ENCODE measurements at places on chromosomes 1 and 21.

- no peak for DNase-seq
Observed at GRCh38 chr1:191025896-191026642, 548.4 kb upstream of the BRINP3 start.

DNA sequence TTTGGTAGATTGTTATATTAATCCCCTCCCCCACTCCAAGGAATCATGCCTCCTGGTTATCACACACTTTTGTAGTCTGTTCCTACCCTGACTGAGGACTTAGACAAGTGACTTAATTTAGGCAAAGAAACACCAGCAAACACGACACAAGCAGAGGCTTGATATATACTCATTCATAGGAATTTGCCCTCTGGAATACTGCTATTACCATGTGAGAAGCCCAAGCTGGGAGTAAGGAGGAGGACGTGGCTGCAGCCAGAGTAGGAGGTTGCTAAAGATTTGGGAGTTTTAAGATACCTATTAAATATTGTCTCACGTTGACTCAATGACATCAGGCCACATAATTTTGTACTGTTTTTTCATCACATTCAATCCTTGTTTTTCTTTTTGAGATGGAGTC, 100.2 kb downstream of the LRRC53 start:
- no peak for DNase-seq

GRCh38 chr1:210340841-210341240, 12.1 kb downstream of the HHAT start:
- DNase-seq = no peak

GRCh38 chr1:200150721-200151120, 123.2 kb downstream of the NR5A2 start:
- no peak for DNase-seq

DNA sequence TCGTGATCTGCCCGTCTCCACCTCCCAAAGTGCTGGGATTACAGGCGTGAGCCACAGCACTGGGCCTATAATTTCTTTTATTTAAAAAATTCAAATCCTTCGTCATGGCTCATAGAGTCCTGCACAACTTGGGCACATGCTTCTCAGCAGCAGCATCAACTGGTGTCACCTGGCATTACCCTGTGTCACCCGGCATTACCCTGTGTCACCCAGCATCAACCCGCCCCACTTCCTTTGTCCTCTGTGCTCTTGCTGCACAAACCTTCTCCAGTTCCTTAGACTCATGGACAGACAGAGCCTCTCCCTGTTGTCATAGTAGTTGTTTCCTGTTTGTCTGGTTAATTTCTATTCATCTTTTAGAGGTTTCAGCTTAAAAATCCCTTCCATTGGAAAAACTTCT, 121.2 kb upstream of the SERBP1 start:
- no peak for DNase-seq

GRCh38 chr1:119160409-119160808, 20.0 kb upstream of the WARS2 start:
- no peak for DNase-seq

- no peak for DNase-seq
Observed at GRCh38 chr1:205449254-205449749, 6.5 kb downstream of the BLACAT1 start.

GRCh38 chr1:248621770-248622169, 13.1 kb downstream of the OR2T11 start:
- DNase-seq = no peak

GRCh38 chr1:214103778-214104177, 116.0 kb downstream of the PROX1 start:
- DNase-seq = no peak

DNA sequence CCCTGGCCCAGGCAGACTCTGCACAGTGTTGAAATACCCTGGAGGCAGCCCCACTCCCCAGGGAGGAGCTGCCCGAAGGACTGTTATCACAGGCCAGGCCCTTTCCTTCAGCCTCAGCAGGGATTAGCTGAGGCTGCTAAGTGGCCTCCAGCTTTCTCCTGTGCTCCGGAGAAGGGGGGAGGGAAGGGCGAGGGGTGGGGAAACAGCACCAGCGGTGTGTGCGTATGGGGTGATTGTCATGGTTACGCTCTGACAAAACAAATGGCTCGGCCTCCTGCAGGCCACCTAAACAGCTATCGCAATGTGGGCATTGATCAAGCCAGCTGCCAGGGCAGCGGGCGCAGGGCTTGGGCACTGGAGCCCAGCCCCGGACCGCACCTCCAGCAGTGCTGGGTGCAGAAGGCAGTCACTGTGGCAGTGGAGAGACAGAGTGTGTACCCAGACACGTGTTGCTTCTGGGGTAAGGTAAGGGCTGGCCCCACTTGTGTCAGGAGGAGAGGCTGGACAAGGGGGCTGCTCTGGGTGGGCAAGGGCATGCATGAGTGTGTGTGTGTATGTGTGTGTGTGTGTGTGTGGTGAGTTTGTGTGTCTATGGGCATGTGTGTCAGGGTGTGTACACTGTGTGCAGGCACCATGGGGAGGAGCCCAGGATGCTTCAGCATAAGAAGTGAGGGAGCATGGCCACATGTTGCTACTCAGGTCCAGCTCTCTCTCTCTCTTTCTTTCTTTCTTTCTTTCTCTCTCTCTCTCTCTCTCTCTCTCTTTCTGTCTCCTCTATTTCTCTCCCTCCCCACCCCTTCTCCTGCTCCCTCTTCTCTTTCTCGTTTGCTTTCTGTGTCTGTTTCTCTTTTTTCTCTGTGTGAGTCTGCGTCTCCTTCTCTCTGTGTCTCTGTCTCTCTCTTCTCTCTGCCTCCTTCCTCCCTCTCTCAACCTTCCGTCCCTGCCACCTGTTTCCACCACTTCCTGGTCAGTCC, at the start of gene VWA5B1:
VWA5B1 (plus strand) TSS at position 252 of the 974 bp plus-strand sequence. CDS start 19,727 bp downstream, outside the sequence.
- no peak for DNase-seq

GRCh38 chr1:26692211-26692792, 3.5 kb upstream of the ARID1A start:
- DNase-seq = peak; percentile 93

GRCh38 chr21:45111703-45112102, 37.3 kb downstream of the ADARB1 start:
- DNase-seq = no peak

DNA sequence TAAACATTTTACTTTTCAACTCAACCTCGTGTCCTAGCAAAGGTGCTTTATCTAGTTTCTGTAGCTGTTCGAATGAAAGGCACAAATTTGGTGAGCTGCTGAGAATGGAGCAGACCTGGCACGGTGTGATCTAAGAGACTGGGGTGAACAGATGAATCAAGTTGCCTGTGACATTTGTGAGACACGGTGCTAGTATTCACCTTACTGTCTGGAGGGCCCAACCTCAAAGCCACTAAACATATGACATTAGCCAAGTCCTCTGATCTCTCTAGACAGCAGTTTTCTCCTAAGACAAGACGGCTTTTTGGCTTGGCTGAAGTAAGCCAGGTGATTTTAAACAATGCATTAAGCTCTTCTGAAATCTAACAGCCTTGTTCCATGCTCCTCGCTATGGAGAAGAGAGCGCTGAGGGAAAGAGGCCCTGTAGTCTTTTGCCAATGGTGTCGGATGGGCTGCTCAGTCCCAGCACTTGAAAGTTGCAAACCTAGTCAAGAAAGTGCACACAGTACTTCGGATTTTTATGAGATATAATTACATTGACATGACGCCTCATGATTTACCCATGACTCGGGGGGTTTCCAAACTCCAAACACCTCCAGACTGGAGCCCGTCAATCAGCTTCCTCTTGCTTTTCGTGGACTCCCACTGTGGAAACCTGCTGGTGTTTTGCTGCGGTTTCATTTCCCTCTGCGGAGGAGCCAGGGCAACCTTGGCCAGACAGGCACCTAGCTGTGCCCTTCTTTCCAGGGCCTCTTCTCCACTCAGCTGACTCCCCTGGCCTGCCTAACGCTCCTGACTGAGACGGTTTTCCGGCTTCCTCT, 794 bp upstream of the TOR3A start:
- no peak for DNase-seq

- DNase-seq = no peak
Observed at GRCh38 chr1:18140411-18140810, 32.8 kb downstream of the IGSF21 start.

GRCh38 chr1:109140392-109140791, 26.5 kb downstream of the ELAPOR1 start:
- no peak for DNase-seq

DNA sequence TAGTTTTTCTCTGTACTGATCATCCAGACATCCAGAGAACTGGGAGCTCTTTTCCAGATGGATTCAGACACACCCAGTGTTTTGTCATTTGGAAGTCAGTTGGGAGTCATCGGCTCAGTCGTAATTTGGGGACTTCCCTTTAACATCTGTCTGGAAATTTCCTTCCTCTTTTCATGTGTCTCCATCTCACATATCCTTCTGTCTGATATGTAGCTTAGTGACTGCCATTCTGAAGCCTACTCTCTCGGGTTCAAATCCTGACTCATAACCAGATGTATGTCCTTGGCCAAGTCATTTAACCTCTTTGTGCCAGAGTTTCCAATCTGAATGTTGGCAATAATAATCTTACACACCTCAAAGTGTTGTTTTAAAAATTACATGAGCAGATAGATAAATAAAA, 3.0 kb downstream of the MORC3 start:
- no peak for DNase-seq

DNA sequence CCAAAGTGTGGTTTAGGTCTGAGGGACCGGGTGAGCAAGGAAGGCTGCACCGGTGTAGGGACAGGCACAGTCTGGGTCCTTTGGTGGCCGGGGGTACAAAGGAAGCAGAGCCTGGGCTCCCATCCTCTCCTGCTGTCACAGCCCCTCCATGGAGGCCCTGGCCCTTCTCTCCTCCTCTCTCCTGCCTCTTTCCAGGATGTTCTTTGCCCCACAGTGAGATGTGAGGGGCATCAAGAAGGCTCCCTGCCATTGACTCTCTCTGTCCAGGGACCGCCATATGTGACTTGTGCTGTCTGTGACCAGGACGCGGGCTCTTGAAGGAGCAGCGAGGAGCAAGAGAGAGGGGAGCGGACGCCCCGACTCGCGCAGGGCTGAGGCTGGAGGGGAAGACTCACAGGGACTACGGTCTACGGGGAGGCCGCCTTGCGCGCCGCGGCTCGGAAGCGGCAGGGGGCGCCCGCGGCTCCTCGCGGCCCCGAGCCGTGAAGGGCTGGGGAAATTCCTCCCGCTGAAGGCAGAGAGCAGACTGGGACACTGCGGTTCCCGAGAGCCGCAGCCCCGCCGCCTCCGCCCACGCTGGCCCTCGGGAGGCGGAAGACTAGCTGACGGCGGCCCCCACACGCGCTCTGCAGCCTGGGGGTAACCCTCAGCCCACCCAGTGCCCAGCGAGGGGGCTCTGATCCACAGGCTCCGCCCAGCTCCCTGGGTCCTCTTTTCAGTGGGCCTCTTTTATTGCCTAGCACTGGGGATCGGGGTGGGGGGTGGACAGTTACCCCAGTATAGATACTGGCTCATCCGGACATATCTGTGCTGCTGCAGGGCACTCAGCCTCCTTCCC, 40.8 kb downstream of the MAB21L3 start:
- DNase-seq = no peak

- DNase-seq = no peak
Observed at GRCh38 chr1:214660900-214661299, 57.9 kb downstream of the CENPF start.

- DNase-seq = no peak
Observed at GRCh38 chr1:186291271-186291670, 83.8 kb downstream of the TPR start.

GRCh38 chr1:115771847-115772457, 3.4 kb upstream of the CASQ2 start:
- no peak for DNase-seq

GRCh38 chr1:233252441-233252840, 43.1 kb downstream of the PCNX2 start:
- no peak for DNase-seq

DNA sequence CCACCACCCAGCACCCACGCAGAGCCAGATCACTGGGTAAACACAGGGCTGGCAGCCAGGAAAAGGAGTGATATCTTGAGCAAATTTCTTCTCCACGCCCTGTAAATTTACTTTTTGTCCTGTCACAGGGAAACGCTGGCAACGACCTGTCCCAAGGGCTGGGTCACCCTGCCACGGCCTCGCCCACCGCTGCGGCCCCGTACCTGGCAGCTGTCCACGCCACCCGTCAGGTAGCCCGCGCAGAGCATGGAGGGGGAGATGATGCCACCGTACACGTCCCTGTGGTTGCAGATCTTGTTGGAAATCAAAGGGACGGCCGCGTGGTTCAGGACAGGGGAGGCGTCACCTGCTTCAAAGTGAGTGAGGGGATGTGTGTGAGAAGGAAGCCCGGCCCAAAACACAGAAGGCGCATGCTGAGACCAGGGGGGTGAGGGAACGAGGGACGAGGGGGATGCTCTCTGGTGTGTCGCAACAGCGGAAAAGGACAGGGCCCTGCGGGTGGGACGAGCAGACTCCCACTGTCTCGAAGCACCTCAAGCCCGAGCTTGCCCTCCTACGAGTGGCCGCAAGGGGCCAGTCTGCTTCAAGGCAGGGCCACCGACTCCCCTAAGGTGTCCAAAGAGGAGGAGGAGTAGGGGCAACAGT, 10.1 kb upstream of the TFF1 start:
- no peak for DNase-seq

- DNase-seq = no peak
Observed at GRCh38 chr1:112807999-112808398, 92.9 kb upstream of the PPM1J start.

DNA sequence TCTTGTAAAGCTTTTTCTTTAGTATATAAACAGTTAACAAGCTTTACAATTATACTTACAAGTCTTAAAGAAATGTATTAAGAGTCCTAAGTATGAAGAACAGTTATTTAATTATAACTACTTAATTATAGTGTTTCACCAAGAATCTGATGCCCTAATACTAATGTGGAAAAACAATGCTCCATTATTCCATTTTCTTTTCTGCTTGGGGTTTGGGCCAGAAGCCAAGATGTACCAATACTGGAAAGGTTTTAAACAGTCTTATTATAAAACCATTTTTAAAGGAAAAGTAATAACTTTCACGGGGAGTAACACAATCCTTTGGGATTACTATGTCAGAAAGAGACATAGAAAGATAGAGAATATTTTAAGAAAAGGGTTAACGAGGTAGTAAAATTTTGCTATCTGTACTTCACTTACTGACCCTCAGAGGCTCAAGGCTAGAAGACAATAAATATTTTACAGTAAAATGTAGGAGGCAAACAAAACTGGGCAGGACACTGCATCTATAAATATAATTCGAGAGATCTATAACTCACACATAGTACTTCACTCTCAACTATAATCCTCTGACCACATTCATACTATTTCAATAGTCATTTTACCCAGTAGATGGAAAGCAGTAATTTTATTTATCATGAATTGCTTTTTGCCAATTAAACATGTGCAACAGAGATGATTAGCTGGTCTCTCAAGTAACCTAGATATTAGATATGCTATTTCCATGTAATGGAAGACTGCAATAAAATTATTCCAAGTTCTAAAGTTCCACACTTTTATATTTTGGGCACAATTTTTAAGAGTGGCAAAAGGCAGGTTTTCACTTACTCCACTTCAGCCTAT, 63.9 kb downstream of the LTN1 start:
- DNase-seq = no peak

DNA sequence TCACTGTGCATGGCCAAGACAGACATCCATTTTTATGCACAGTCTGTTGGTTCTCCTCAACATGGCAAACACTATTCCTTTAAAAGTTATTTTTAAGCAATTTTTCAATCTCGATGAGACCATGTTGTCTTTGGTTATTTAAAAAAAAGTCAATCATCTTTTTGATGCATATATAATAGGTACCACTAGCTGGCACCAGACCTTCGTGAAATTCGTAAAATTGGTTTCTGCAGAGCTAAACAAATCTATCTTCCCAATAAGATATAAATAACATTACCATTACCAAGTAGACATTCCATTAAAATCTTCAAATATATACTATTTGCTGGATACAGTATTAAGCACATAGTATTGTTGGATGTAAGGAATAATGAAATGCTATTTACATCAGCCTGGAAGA, 220.0 kb upstream of the GREM2 start:
- no peak for DNase-seq

GRCh38 chr1:248924696-248925532, 18.9 kb downstream of the PGBD2 start:
- no peak for DNase-seq
